ENCODE measurements at places on chromosomes 5 and 9.
A peak's percentile ranks its signal among the peaks of the same experiment; 100 is the strongest.

DNA sequence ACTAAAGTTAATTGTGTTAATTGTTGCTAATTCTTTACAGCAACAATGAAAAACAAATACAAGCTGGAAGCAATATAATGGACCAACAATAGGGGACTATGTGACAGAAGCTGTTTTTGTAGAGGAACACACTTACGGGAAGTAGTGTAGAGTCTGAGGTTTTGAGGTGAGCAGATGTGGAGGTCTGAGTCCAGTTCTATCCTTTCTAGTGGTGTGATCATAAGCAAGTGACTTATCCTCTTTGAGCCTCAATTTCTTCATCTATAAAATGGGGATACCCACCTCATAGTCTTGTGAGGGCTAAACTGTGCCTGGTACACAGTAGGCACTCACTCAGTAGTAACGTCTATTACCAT lies 28.3 kb downstream of the ALG2 start:
- DNase-seq = no peak

DNA sequence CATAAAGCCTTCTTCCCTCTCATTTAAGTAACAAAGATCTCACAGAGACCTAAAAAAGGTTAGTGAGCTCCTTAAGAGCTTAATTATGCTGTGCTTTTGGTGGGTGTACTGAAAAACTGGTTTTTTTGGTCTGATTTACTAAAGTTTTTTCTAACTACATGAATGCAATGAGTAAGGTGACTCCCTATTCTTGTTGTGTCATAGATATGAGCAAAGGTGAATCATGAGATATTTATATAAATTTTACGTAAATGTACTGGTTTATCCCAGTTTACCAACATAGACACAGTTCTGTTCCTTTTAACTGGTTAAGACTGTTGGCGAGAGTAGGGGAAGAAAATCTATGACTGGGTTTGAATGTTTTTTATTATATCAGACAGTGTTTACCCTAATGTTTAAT lies 250.5 kb downstream of the NR2F1-AS1 start:
- DNase-seq = no peak

GRCh38 chr5:79792463-79792862 lies 102.8 kb downstream of the CMYA5 start:
- no peak for DNase-seq

- no peak for DNase-seq
Observed at GRCh38 chr5:134502259-134502658, 23.2 kb upstream of the JADE2 start.

DNA sequence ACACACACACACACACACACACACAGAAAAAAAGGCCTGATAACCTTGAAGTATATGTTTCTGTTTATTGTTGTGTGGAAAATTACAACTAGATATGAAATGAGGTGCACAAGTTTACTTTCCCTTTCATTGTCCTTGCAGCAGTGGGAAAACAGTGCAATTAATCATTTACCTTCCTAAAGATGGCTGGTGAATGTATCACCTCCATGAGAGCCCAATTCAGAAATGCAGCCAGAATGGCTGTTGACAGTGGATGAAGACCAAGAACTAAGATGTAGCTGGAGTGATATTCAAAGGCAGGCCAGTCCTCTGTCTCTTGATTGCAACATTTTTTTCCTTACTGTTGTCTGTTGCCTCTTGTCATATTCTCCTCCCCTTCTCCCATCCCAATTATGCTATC lies 49.6 kb upstream of the EIF4EBP3 start:
- no peak for DNase-seq

- DNase-seq = no peak
Observed at GRCh38 chr9:118449554-118449953, 745.4 kb downstream of the TLR4 start.

DNA sequence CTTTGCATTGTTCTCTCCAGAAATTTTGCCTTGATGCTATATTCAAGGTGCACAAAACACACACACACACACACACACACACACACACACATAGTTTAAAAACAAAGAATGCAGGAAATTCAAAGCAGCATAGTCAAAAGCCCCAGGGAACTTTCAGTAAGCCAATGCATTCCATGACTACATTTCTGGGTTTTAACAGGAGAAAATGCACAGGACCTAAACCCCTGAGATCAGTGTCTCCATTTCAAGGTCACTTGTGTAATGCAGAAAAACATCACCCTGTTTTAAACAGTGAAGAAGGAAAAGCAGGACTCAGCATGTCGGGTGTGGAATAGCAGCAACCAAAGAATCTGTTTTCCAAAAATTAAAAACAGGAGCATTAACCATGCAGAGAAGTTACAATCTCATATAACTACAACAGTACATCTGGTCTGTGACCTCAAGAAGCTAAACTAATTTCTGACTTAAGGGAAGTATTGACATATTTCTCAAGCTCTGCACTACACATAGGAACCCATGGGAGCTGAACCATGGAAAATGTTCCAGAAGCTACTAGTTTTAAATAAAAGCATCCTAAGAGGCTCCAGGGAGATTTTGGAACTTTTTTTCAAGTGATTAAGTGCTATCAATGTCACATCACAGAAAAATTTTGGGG lies 296.7 kb downstream of the HINT1 start:
- DNase-seq = no peak

GRCh38 chr9:15158064-15158463 lies 149.0 kb downstream of the TTC39B start:
- no peak for DNase-seq

DNA sequence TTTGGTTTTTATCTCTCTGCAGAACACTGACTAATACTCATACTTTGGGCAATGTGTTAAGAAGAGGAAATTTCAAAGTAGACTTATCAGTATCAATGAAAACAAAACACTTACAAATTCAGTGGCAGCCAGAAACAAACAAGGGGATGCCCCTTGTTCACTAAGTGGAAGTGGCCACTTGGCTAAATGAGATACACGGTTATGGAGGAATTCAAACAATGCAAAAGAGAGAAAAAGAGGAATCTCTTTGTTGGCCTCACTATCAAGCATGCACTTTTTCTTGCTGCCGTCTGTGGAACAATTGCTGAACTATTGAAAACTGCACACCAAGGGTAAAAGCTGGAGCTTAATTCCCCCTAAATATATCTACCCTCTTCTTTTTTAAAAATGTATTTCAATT lies 2044.9 kb upstream of the CDH6 start:
- no peak for DNase-seq

DNA sequence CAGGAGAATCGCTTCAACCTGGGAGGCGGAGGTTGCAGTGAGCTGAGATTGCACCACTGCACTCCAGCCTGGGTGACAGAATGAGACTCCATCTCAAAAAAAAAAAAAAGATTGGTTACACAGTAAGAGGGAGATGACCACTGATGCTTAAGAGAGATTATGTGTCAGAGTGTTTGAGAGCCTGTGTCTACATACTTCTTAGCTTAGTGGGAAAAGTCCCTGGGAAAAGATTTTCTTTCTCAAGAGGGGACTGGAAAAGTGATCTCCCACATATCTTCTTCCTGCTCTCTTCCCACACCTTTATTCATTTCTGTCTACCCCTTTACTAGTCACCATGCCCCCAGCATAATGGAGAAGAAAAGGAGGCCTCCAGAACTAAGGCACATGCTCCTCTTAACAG lies 55.2 kb downstream of the MCTP1 start:
- no peak for DNase-seq

DNA sequence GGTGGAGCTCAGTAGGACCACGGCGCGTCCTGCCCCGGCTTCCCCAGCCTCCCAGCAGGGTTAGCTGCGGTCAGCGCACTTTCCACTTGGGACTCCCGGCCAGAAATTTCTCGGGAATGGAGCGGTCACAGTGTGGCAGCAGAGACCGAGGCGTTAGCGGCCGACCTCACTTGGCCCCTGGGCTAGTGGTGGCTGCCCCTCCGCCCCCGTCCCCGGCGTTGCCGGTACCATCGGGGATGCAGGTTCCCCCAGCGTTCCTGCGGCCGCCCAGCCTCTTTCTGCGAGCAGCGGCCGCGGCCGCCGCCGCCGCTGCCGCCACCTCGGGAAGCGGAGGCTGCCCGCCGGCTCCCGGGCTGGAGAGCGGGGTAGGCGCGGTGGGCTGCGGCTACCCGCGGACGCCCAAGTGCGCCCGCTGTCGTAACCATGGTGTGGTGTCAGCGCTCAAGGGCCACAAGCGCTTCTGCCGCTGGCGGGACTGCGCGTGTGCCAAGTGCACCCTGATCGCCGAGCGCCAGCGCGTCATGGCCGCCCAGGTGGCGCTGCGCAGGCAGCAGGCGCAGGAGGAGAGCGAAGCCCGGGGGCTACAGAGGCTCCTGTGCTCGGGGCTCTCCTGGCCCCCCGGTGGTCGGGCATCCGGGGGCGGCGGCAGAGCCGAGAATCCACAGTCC lies 460 bp downstream of the DMRTA1 start:
- DNase-seq = peak; percentile 6

DNA sequence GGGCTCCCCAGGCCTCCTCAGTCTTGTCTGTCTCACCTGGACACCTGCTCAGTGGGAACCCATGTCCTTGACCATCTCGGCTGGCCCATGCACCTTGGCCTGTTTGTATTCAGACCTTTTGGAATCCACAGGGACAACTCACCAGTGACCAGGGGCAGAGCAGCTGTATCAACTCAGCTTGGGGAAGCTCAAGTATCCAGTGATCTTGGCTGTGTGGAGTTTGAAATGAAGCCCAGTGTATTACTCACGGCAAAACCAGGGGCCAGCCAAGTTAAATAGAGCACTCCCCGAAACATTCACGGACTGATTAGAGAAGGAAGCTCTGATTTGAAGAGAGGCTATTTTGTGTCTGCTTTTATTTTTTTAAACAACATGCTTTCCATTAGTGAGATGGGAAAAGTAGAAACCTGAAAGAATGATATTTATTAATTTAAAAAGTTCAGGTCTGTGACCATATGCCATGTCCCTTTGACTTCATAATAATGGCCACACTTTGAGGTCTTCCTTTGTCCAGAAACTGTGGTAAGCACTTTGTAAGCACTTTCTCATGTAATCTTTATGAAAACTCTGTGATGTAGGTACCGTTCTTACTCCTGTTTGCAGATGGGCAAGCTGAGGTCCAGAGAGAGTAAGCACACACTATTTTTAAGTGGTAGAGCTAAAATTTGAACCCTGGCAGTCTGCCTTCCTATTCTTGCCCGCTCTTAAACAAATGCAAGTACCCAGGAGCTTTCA lies 656.5 kb downstream of the BNC2 start:
- DNase-seq = no peak

- no peak for DNase-seq
Observed at GRCh38 chr9:84583866-84584265, 85.7 kb upstream of the NTRK2 start.

DNA sequence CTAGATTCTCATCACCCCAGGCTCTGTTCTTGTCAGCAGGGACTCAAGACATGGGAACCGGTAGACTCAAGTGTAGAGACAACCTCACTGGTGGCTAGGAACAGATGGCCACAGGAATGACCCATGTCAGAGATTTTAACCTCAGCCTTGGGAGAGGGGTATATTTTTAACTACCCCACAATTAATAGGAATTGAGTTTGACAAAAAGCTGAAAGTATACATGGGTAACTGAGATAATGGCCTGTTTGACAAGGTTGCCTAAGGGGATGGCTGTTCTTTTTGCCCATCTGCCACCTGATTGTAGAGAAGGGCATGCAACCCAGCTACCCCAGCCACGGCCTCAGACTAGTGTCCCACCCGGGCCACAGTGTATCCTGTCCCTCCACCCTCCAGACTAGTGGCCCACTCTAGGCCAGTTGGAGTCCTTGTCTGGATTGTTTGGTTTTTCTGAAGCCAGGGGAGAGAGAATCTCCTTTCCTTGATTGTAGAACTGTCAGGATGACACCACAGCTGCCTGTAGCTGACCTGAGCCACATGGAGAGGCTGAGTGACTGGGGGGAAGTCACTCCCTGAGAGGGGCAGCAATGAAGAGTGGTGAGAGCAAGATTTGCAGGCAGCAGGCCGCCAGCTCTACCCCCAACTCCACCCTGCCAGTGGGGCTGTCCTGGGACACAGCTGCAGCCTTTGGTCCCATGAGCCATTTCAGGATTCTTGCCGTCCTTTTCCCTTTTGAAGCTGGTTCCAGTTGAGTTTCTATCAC lies 14.6 kb upstream of the ANGPTL2 start:
- no peak for DNase-seq

- DNase-seq = no peak
Observed at GRCh38 chr5:173772384-173773059, 115.6 kb upstream of the CPEB4 start.

DNA sequence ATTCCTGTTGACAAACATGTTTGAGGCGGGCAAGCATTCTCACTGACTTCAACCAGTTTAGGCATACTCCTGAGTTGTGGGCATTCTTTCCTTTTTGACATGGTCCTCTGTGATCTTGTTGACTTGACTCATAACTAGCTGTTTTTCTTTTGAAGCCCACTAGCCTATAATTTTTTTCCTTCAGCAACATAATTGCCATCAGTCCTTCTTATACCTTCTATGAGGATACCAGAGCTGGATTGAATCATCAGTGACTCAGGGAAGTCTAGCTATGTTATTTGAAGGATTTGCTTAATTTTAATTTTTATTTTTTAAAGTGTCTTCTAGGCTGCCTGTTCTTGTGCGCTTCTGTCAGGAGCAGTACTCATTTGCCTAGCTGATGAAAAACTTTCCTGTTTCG lies 259.5 kb downstream of the NR3C1 start:
- no peak for DNase-seq

GRCh38 chr9:98765256-98765655 lies 31.1 kb downstream of the ANKS6 start:
- DNase-seq = no peak

- no peak for DNase-seq
Observed at GRCh38 chr9:99029083-99029645, 75.7 kb upstream of the TGFBR1 start.

DNA sequence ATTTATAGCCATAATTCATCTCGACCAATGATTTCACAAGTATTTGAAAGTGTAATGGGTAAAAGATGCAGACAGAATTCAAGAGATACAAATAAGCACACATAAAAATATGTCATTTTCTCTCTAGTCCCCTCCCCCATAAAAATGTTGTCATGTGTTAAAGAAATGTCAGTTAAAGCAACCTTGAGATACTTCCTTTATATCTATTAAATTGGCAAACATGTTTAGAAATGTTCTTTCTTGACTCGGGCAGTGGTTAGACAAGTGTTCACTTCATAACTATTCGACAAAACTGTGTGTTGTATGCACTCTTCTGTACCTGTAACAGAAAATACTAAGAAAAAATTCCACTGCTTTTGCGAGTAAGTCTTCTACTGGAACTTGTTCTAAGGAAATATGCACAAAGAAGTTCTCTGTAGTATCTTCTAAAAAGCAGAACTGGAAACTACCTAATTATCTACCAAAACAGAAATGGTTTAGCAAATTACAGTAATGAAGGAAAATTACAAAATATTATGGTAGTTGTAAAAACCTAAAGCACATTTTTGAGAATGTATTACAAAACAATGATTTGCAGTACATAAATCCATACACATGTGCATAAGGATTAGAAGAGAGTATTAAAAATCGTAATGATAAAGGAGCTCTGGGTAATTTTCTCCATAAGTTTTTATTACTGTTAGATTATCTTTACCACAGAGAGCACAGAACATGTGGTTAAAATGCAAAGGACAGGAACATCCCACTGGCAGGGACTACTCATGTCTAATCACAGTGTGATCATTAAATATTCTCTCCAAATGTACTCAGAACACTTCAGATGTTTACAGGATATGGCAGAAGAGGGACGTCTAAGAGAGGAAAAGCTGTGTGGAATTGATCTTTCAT lies 35.9 kb downstream of the FBXW2 start:
- no peak for DNase-seq

All from GM12865 (cell line).